ENCODE measurements at places on chromosomes 5 and 9.

DNA sequence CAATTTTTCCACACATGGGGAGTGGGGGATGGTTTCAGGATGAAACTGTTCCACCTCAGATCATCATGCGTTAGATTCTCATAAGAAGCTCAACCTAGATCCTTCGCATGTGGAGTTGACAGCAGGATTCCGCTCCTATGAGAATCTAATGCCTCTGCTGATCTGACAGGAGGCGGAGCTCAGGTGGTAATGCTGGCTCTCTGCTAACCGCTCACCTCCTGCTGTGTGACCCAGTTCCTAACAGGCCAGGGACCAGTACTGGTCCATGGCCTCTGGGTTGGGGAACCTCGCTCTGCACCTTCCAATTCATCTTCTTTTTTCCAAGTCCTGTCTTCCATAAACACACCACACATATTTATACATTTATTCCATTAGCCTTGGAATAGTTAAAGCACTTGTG is 33.0 kb downstream of the POU5F2 start:
- DNase-seq = no peak

GRCh38 chr5:96936431-96937320 is 796 bp downstream of the LNPEP start:
- DNase-seq = no peak

DNA sequence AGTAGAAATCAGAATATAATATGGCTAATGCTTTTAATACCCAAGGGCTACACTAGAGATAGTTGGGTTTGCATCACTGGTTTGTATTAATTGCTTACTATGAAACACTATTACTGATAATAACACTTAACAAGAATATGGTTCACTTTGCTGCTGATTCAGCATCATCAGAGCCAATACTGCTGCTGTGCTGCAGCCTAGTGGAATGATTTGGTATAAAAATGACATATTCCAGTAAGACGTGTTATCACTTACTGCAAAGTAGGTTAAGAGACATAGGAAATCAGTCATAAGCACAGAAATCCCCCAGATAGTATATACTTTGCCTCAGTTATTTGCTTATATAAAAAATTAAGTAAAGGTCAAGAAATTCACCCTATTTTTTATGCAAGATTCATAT is 2.8 kb downstream of the CDH10 start:
- no peak for DNase-seq

DNA sequence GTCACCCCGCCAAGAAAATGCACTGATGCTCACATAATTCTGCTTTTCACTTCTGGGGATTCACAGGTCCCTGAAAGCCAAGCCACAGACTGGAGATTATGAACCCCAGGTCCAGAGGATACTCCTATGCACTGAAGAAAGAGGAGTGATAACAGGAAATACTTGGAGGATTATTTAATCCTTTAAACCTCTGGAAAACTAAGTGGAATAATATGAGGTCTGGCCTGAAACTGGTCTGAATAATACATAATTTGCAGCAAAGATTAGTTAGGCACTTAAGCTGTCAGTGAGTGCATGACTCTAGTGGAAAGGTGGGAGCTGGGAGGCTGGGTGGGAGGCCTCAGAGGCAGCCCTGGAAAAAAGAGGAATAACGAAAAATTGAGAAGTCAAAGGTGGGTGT is 45.7 kb downstream of the MARCHF3 start:
- DNase-seq = no peak

DNA sequence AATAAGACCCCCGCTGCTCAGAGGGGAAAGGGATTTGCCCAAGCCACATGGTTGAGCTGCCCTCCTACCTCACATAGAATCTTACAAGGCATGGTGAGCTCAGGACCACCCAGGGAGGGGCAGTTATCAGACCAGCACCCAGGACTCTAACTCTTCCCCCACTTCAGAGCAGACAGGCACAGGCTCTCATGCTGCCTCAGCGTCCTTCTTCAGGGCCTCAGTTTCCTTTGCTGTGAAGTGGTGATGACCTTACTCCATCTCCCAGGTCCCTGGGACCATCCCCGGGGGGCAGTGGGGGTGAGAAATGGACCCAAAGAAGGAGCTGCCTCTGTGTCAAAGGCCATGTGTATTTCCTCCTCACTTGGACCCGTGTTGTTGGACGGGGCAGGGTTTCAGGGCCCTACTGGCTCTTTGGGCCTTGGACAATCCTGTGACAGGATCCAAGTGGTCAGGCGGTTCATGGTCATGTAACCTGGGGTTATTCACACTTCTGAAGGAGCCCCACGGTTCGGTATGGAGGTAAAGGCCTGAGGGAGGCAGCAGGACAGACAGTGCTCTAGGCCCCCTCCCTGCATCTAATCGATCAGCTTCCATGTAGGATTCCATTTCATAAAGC is 31.7 kb upstream of the CSF1R start:
- no peak for DNase-seq

- DNase-seq = no peak
Measured at GRCh38 chr5:176366232-176366894, 1.1 kb downstream of the ARL10 start.

DNA sequence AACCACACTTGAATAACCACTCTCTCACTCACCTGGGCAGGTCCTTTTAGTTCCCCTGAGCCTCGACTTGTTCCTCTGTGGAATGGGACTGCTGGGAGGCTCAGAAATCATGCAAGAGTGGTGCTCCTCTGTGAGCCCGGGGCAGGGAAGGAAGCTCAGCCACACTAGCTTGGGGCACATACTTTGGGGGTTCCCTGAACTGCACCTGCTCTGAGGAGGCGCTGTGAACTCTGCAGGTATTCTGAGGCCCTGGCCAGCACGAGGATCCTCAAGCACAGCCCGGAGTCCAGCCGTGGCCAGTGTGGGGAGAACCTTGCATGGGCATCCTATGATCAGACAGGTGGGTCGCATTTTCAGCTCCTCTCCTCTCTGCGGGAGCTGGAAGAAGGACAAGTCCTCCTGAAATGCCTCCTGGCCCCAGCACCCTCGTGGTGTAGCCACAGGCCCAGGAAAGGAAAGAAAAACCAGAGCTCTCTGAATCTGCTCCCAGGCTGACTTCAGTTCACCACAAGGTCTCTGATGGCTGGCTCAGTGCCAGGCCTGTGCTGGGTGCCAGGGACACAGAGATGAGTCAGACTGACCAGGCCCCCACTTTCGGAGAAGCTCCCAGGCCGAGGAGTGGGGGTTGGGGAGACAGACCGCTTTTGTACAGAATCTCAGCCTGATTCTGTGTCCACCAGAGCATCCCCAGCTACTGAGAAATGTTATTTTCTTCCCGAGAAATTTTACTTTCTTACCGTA is 11.9 kb downstream of the GLIPR2 start:
- peak; percentile 57 for DNase-seq

- DNase-seq = no peak
Measured at GRCh38 chr9:12813960-12814876, 39.4 kb downstream of the LURAP1L start.

- DNase-seq = no peak
Measured at GRCh38 chr5:134534726-134535110, 9.2 kb downstream of the JADE2 start.

GRCh38 chr5:89374144-89374784 is 491.3 kb upstream of the MEF2C start:
- no peak for DNase-seq

GRCh38 chr5:80654054-80654390 is 430 bp upstream of the MSH3 start:
- DNase-seq = no peak

- DNase-seq = no peak
Measured at GRCh38 chr5:20555034-20555433, 567.0 kb upstream of the CDH18 start.

- no peak for DNase-seq
Measured at GRCh38 chr5:143186623-143187022, 216.9 kb downstream of the NR3C1 start.

- DNase-seq = no peak
Measured at GRCh38 chr5:122957457-122957856, 79.1 kb downstream of the PPIC start.

DNA sequence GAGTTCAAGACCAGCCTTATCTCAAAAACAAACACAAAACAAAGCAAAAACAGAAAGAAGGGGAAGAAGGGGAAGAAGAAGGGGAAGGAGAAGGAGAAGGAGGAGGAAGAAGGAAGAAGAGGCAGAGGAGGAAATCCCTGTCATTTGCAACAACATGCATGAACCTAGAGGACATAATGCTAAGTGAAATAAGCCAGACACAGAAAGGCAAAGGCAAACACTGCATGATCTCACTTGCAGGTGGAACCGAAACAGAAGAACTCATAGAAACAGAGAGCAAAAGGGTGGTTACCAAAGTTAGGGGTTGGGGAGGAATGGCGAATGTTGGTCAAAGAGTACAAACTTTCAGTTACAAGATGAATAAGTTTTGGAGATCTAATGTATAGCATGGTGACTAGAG is 135.4 kb downstream of the UGCG start:
- DNase-seq = no peak

GRCh38 chr9:124357721-124358361 is 57.4 kb downstream of the PSMB7 start:
- DNase-seq = no peak

DNA sequence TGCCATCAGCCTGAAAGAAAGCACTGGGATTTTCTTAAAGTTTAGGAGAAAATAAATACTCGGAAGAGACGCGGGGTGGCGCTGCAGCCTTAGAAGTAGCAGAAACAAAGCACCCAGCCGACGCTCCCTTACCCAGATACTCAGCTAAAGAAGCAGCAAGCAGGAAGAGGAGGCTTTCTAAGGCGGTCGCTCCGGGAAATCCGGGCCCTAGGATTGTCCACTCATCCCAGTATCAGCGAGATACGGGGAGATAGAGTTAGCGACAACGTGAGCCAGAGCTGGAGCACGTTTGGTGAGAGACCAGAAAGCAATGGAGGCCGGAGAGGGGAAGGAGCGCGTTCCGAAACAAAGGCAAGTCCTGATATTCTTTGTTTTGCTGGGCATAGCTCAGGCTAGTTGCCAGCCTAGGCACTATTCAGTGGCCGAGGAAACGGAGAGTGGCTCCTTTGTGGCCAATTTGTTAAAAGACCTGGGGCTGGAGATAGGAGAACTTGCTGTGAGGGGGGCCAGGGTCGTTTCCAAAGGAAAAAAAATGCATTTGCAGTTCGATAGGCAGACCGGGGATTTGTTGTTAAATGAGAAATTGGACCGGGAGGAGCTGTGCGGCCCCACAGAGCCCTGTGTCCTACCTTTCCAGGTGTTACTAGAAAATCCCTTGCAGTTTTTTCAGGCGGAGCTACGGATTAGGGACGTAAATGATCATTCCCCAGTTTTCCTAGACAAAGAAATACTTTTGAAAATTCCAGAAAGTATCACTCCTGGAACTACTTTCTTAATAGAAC is at the start of gene PCDHB2:
Gene PCDHB2, plus strand, starts transcription at position 135 of the 782 bp plus-strand sequence. Its CDS starts 176 bp downstream, at position 311.
- DNase-seq = no peak

DNA sequence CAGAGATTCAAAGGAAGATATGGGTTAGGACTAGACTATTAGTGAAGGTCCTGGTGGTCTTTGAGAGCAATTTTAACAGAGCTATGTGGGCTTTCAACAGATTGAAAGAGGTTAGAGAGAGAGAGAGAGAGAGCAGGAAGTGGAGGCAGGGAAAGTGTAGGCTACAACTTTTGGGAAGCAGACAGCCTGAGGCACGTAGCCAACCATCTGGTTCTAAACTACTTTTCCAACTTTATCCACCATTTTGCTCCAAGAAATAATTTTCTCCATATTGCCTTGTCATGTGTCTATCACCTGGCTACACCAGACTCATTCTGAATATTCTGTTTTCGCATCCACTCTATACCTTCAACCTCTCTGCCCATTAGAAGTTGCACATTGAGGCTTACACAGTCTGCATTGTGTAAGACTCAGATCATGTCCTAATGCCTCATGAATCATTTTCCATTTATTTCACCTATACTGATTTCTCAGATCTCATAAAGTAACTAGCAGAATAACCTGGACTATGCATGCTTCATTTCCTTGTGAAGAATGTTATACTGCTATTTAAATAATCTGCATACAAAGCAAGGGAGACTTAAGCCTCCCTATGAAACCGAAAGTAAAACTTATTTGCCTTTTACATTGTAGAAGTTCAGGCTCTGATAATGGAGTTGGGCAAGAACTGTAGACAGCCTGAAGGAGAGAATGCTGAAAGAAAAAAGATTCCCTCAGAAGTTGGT is 235.6 kb downstream of the ELAVL2 start:
- no peak for DNase-seq

DNA sequence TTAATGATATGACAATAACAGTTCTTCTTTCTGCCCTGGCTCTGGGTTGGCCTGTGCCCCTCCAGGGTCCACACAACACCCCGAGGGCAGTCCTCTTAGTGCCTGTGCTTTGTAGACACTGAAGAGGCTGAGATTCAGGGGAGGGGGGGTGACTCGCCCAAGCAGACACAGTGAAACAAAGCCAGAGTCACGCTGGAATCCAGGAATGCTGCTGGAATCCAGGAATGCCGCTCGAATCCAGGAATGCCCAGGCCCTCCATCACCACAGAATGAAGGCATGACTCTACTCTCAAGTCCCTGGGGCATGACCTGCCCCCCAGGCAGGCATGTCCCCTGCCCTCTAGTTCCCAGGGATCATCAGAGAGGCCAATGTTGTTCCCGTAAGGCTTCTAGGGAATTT is 73.1 kb downstream of the LRSAM1 start:
- no peak for DNase-seq

- no peak for DNase-seq
Measured at GRCh38 chr9:82447343-82447742, 458.8 kb downstream of the SPATA31D1 start.

GRCh38 chr9:38061326-38061977 is 7.6 kb downstream of the SHB start:
- no peak for DNase-seq

- no peak for DNase-seq
Measured at GRCh38 chr5:28254846-28255245, 1216.5 kb upstream of the CDH9 start.

DNA sequence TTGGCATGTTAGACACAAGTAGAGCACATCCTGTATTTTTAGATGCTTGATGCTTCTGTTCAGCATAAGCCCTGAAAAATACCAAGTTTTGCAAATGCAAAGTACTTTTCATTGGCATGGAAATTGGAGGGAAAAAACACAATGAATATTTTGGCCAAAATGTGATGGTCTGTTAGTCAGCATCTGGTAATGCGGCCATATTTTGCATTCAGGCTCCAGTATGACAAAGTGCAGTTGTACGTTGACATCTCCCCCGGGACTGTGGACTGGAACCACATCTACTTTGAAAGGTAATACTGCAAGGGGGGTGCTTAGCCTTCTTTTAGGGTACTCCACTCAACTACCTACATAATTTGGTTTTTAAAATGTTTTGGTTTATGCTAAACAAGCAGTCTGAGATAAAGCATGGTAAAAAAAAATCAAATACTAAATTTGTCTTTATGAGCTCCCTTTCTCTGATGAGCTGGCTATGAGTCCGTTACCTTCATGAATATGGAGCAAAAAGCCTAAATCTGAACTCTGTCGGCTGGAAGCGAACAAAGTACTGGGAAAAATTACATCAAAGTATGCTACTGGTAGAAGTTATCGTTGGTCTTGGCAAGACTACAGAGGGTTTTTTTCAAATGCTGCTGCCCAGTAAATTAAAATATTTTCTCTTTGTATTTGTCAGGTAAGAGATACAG is 297.0 kb downstream of the ARHGEF28 start:
- no peak for DNase-seq

GRCh38 chr5:5037674-5038073 is 102.5 kb upstream of the ADAMTS16 start:
- no peak for DNase-seq
